ENCODE measurements at places on chromosomes 13 and 19.

GRCh38 chr19:49665351-49666119, at the start of the genes BCL2L12 and IRF3:
BCL2L12 (plus strand) TSS chr19:49665933; CDS start chr19:49666693, 760 bp downstream.
IRF3 (minus strand) TSS chr19:49665857; CDS start chr19:49664838, 1,019 bp downstream.
- DNase-seq: peak; percentile 94

- no peak for DNase-seq
These were observed 3.4 kb downstream of the NUDT15 start for GRCh38 chr13:48040896-48041295.

- DNase-seq: no peak
These were observed 499.9 kb upstream of the SLITRK6 start for GRCh38 chr13:86299128-86299527.

- DNase-seq: peak; percentile 22
These were observed 27.1 kb downstream of the MEGF8 start for GRCh38 chr19:42352301-42353259.

GRCh38 chr19:3632739-3633558, 6.4 kb upstream of the CACTIN start:
- DNase-seq: no peak

DNA sequence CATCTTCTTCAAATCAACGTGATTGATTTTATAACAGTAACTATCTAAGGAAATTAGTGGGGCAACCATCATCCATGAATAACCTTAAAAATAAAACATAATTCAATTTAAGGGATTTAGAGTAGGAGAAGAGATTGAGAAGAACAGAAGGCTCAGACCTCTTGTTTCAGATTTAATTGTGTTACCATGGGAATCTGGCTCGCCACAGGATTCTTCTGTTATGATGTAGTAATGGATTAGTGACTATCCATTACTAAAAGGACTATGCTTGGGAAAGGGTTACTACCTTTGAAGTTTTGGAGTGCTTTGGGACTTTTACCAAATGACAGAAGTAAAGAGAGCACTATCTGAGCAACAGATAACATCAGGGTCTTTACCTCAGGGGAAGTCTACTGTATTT, 13.2 kb downstream of the FREM2 start:
- DNase-seq: no peak

DNA sequence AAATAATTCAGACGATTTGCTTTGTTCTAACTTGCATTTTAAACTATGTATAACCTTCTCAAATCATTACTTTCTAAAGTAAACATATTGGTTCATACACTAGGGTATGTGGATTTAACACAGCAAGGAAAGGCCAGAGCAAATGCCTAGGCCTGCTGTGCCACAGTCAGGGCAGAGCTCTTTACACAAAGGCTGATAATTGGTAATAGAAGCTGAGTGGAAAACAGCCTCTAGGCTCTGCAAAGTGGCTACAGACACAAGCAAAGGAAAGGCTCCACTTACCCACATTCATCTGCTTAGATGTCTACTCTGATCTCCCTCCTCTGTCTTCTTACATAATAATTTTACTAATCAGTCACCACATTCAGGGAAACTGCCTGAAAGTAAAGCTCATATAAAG, 382.9 kb downstream of the OLFM4 start:
- DNase-seq: no peak

- DNase-seq: peak; percentile 86
These were observed 8.9 kb upstream of the CCDC9 start for GRCh38 chr19:47247308-47247990.

- DNase-seq: no peak
These were observed 553.4 kb upstream of the KLF12 start for GRCh38 chr13:74687442-74688182.

GRCh38 chr13:51097353-51098043, 13.6 kb downstream of the C13orf42 start:
- DNase-seq: no peak

DNA sequence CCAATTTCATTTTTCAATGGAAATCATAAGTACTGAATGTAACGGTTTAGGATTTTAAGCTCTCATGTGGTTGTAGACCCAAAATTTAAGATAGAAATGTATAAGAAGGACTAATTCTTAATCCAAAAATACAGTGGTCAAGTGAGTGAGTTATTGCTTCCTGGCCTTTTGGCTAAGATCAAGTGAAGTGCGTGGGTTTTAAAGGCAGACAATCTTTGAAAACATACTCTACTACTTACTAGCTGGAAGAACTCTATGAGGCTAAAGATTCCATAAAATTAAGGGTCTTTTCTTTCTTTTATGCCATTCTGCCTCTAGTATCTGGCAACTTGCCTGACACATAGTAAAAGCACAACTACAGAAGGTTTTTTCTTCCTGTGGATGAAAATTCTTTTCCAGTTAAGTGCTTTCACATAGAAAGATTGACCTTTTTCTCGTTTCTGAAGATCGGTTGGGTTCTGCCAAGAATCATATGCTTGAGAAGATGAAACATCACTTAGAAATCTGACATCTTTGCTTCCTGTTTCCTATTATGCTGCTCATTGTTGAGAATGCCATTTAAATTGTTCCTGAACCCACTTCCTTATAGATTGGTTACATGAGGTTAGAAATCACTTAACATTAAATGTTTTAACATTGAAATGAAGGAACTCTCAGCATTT, 26.4 kb upstream of the SCEL start:
- no peak for DNase-seq

DNA sequence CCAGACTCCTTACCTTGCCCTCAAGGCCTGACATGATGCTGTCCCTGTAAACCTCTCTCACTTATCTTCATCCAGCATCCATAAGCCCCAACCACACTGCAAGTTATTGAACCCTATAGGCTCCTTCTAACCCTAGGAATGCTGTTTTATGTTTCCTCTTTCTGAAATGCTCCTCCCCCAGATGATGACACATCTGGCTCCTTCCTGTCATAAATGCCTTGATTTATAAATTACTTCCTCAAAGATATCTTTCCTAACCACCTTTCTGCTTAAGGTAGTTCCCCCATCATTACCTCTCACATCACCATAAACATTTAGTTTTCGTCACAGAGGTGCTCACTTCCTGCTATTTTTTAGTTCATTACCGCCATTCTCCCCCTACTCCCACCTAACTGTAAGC, 12.3 kb downstream of the RUBCNL start:
- DNase-seq: no peak

- DNase-seq: no peak
These were observed 150.6 kb downstream of the LHFPL6 start for GRCh38 chr13:39452417-39452816.

DNA sequence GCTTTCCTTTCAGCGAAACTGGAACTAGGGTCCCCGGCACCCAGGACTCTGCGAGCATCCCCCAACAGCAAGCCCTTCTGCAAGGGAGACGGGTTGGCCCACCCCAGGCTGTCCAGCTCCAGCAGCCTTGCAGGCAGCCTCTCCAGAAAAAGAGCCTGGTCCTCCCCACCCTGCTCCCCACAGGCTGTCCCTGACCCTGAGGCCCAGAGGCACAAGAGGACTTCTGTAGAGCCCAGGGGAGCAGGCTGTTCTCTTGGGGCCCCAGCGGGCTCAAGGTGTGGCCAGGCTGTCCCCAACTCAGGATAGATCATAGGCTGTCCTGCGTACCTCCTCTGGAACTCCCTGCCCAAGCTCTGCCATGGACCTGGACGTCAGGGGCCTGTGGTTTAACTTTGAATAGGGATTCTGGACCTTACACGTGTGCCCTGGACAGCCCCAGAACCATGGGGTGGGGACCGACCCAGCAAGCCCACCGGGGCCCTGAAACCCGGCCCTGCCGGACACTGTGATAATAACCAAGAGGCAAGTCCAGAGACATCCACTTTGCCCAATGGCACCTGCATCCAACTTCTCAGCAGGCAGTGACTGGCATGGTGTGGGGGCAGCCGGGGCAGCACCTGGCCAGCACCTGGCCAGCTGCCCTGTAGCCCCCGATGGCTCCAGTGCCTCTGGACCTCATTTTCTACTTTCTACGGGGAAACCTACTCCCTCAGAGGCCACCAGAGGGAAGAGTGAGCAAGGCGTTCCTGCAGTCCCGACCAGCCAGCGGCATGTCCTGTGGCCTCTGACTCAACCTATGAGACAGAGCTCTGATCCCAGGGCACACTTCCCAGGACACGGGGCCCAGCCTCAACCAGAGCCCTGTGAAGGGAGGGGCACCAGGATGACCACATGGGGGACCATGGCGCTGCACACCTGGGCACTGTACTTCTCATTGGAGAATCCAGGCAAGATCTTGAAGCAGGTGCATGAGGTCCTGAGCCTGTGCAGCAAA, 50.9 kb upstream of the TPM4 start:
- peak; percentile 42 for DNase-seq

- no peak for DNase-seq
These were observed 2.2 kb upstream of the CYP4F22 start for GRCh38 chr19:15506074-15506571.

DNA sequence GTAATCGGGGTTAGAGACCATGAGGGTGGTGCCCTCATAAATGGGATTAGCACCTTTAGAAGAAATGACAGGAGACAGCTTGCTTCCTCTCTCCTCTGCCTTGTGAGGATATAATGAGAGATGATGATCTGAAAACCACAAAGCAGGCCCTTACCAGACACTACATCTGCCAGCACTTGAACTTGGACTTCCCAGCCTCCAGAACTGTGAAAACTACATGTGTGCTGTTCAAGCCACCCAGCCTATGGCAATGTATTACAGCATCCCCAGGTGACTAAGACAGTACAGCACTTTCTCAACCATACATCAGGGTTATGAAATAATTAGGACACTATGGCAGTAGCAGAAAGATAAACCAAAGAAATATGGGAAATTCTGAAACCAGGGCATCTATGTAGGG, 7.4 kb downstream of the ZNF564 start:
- no peak for DNase-seq

DNA sequence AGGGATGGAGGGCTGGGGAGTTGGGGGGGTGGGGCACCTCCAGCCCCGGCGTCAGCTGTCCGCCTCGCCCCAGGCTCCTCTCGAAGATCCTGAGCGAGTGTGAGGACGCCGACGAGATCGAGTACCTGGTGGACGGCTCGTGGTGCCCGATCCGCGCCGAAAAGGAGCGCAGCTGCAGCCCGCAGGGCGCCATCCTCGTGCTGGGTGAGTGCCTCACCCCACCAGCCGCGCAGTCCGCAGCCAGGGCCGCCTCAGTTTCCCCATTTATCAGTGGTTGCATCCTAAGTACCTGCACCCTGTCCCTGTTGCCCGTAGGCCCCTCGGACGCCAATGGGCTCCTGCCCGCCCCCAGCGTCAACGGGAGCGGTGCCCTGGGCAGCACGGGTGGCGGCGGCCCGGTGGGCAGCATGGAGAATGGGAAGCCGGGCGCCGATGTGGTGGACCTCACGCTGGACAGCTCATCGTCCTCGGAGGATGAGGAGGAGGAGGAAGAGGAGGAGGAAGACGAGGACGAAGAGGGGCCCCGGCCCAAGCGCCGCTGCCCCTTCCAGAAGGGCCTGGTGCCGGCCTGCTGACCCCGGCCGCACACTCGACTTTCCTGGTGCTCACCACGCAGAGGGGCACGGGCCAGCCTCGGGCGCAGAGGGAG, 29.3 kb downstream of the ZBTB7A start:
- DNase-seq: no peak

GRCh38 chr19:51714848-51715247, 8.9 kb downstream of the HAS1 start:
- no peak for DNase-seq

- DNase-seq: no peak
These were observed 8.7 kb upstream of the NBEA start for GRCh38 chr13:34933349-34933748.

DNA sequence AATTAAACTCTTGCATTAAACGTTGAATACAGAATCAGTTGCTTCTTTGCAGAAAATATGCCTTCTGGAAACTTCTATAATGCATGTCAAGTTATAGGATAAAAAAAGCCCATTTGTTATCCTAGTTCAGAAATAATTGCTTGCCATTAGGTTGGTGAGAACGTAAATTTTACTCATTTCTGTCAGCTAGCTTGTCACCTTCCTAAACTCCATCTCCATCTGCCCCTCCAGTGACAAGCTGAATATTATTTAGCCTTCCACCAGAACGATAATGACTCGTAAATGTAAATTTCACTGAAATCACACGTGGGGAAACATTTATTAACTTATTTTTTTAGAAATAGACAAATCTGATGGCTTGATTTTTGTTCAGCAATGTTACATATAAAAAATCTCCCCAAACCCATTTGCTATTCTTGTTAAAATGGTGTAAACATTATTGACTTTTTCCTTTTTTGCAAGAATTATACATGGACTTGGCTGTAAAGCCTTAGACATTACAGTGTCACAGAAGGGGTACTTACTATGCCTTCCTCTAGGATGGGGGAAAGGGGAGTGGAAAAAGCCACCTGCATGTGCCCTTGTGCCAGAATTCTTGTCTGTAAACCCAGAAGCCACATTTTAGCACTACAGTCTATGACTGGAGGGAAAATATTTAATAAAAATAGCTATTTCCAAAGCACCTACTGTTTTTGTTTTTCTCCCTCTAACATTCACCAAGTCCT, 326.8 kb downstream of the OXGR1 start:
- DNase-seq: no peak

- DNase-seq: peak; percentile 96
These were observed at the start of gene BST2 for GRCh38 chr19:17405250-17406045. BST2 (minus strand) TSS chr19:17405630; CDS start chr19:17405575, 55 bp downstream.

DNA sequence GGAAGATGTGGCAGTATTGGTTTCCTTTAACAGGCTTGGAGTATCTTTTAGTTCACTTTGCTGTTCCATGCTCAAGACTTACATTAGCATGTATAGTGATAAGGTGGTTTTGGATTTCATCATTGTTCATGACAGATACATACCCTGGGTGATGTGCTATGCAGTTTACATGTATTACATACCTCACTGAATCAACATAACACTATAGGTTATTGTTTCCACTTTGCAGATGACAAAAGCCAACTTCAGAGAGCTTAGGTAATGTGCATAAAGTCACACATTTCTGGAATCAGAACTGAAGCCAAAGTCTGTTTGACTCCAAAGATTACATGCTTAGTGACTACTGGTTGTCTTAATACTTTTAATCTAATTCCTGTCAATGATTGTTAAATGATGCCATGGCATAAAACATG, 7.1 kb downstream of the COMMD6 start:
- DNase-seq: peak; percentile 28

DNA sequence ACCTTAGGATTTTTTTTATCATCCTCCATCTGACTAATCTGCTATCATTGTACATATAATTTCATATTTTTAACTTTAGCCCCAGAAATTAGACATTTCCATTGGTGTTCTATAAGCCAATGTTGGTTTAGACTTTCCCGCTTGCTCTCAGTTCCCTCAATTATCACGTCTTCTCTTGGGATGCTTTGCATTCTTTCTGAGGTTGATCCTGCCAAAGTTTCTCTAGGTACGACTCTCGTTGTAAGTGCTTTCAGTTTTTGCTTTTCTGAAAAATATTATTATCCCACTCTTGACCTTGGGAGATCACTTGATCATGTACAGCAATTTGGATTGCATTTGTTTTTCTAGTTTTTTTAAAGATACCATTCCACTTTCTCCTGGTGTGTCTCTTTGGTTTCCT, 270.2 kb downstream of the IRS2 start:
- DNase-seq: no peak

GRCh38 chr13:30676672-30677071, 58.7 kb upstream of the ALOX5AP start:
- no peak for DNase-seq

- DNase-seq: no peak
These were observed 107.0 kb upstream of the MCF2L start for GRCh38 chr13:112861876-112862615.
